ENCODE measurements at places on chromosomes 6 and 20. TPM values are rescaled to one million over a fixed set of nuclear protein-coding genes. Genes with fewer than 3 reads are reported as not detected.
A peak's percentile ranks its signal among the peaks of the same experiment; 100 is the strongest.

DNA sequence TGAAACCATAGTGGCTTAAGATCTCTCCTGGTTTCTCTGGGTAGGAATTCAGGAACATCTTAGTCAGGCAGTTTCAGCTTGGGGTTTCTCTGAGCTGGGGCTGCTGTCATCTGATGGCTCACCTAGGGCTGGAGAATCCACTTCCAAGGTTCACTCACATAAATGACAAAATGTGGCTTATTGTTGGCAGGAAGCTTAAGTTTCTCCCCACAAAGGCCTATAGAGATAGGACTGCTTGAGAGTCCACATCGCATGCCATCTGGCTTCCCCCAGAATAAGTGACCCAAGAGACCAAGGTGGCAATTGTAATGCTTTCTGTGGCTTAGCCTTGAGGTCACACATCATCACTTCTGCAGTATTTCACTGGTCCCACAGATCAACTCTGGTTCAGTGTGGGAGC is 131.4 kb downstream of the EDN1 start:
- no peak for ATAC-seq

GRCh38 chr6:138931660-138932059 is 56.4 kb downstream of the REPS1 start:
- no peak for ATAC-seq

DNA sequence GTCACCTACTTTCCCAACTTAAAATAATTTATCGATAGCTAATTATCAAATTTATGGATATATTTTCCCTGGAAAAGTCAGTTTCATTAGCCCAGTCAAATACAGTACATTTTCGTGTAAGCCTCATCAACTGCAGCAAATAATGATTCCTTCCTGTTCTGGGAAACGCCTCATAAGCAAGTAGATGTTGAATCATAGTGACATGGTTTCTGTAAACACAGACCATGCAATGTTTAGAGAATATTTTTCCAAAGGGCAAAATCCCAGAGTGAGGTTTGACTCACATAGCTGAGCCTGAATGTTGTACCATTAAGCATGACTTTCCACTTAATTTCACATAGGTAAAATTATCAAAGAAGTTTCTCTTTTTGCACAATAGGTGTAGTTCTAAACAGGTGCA is 16.7 kb upstream of the VNN1 start:
- peak; percentile 63 for ATAC-seq

DNA sequence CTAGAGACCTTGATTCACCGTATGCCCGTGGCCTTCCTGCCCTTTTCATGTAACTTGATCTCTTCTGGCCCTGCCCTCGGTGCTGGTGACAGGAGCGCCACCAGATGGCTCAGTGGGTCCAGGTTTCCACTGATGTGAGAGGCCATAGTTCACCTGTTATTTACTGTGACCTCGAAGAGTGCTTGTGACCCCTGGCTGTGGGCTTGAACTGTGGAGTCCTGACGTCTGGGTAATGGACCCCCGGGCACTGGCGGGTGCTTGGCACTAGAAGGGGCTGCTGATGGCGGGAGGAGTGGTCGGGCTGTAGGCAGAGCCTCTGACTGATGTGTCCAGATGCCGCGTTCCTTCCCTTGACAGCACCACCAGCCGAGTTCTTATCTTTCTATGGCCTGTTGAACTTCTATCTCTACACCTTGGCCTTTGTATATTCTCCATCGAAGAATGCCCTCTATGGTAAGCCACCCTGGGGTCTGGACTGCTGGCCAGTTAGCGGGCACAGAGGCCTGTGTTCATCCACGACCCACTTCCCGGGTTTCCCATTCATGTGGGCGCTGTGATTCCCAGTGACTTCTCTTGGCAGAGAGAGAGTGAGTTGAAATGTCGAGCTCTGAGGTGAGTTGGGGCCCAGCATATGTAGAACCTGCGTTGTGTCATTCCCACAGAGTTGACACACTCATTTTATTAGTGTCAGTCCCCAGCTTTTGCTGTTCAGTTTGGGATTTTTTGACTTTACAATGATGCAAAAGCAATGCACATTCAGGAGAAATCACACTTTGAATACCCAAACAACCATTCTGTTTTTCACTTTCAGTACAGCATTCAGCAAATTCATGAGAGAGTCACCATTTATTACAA is 14.9 kb downstream of the DYNLT1 start:
- no peak for ATAC-seq

GRCh38 chr6:150373260-150373701 is 4.5 kb downstream of the IYD start:
- no peak for ATAC-seq

Gene NOX3
- total RNA-seq = not detected

- no peak for ATAC-seq
Measured at GRCh38 chr20:20755674-20756319, 43.4 kb upstream of the RALGAPA2 start.

Gene TPBG
- 14.2 TPM for total RNA-seq

DNA sequence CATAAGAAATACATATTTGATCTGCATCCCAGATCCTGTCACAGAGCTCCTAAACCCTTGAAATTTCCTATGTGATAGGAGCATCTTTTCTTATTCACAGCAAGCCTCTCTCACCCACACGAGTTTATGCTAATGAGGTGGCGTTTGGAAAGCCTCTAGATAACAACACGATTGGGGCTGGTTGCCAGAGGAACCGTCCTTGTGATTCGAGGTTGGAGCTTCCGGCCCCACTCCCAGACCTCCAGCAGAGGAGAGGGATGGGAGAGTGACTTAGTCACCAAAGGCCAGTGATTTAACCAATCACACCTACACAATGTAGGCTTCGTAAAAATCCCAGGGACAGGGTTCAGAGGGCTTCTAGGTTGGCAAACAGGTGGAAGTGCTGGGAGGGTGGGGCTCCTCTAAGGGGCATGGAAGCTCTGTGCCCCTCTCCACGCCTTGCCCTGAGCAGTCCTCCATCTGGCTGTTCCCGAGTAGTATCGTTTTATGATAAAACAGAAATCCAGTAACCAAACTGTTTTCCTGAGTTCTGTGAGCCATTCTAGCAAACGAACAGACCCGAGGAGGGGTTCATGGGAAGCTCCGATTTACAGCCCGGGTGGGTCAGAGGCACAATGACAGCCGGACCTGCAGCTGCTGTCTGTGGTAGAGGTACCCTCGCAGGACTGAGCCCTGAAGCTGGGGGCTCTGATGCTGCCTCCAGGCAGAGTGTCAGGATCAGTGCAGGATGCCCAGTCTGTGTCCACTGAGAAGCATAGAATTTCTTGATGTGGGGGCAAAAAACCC is 238.1 kb upstream of the ARID1B start:
- ATAC-seq = peak; percentile 91

GRCh38 chr6:106527117-106527516 is 102.2 kb downstream of the RTN4IP1 start:
- ATAC-seq = no peak

DNA sequence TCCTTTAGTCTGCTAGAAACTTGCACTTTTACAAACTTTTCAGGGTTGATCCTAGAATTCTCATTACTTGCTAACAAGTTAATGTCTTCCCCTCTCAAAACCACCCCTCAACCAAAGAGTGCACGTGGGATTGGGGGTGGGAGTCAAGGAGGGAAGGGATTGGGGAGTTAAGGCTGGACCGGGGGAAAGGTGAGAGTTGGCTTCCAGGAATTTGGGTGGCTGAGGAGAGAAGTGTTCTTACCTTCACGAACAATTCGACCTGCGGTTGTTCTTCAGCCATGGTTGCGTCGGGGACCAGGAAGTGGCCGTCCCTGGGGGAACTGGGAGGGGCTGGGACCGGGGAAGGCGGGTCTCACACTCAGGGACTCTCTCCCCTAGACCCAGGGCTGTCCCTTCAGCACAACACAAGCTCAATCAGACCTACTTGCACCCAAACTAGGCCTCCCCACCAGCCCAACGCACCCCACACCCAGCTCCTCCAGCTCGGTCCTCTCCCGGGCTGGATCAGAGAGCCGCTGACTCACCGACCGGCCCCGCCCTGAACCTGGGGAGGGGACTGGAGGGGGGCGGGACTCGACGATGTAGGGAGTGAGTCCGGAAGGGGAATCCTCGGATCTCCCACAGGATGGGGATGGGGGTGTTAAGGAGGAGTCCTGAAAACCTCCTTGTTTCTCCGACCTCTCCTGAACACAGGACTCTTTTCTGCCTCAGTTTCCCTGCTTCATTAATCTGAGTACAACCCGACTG is at the start of gene CLIC1:
Gene CLIC1 (minus strand): TSS at position 510 of the 747 bp plus-strand sequence. CDS start 230 bp downstream, at position 280.
- ATAC-seq = peak; percentile 43

DNA sequence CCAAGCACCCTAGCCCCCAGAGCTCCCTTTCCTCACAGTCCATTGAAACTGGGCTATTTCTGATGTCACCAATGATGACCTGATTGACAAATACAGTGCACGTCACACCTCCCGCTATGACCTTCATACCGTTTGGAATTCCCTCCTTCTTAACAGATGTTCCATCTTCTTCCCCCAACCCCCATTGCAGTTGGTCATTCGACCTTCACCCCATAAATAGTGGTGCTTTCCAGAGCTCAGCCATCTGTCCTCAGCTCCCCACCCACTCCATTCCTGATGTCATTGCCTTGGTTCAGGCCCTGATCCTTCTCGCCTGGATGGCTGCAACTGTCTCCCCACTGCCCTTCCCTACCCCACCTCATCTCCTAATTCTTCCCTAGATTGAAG is 198.5 kb downstream of the SOD2 start:
- no peak for ATAC-seq

Gene NRSN1
- total RNA-seq = 9.8 TPM

- ATAC-seq = no peak
Measured at GRCh38 chr20:31922181-31922580, 29.7 kb downstream of the PDRG1 start.

GRCh38 chr6:54574671-54575070 is 266.4 kb downstream of the TINAG start:
- ATAC-seq = no peak

Gene C6orf15
- not detected for total RNA-seq

Gene RAET1G
- 0.83 TPM for total RNA-seq

GRCh38 chr6:37205175-37205996 is 35.4 kb downstream of the PIM1 start:
- ATAC-seq = peak; percentile 64

GRCh38 chr6:85416049-85416448 is 33.8 kb upstream of the NT5E start:
- no peak for ATAC-seq

- no peak for ATAC-seq
Measured at GRCh38 chr6:37140145-37140544, 29.8 kb upstream of the PIM1 start.

Measured in motor neuron (in vitro differentiated cells).